ENCODE measurements at places on chromosomes 3 and 15.
A peak's percentile ranks its signal among the peaks of the same experiment; 100 is the strongest.

GRCh38 chr3:64546856-64547255, 140.9 kb downstream of the ADAMTS9 start:
- DNase-seq: no peak

GRCh38 chr3:102094506-102094905, 245.2 kb downstream of the NFKBIZ start:
- DNase-seq: no peak

DNA sequence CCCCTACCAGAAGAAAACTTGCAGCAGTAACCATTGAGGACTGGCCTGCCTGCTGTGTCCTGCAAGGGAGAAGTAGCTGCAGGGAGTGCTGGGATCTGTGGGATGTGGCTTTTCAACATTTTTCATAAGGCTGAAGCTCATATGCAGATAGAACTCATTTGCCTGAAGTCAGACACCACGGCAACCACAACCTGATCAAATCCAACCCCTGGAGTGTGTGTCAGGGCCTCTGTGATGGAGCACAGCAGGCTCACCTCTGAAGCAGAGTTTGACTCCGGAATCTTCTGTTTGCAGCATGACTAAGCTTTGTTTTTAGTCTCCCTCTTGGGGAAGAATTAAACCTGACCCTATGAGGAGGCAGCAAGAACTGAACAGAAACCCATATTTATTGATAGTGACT, 508.7 kb downstream of the AGBL1 start:
- no peak for DNase-seq

DNA sequence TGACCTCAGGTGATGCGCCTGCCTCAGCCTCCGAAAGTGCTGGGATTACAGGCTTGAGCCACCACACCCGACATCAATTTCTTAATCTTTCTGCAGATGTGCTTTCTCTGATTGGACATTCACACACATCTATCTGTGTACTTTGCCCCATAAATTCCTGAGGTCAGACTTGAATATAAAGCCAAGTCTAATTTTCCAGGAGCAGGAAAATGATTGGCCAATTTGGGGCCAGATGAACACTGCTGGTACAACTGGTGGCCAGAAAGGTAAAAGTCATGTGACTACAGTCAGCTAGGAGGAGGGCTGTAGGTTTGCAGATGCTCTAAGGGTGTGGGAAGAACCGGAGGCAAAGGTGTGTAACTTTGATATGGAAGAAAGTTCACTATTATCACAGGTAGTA, 3.2 kb upstream of the RAD51 start:
- no peak for DNase-seq

- DNase-seq: no peak
Observed at GRCh38 chr3:2246873-2247648, 148.4 kb downstream of the CNTN4 start.

DNA sequence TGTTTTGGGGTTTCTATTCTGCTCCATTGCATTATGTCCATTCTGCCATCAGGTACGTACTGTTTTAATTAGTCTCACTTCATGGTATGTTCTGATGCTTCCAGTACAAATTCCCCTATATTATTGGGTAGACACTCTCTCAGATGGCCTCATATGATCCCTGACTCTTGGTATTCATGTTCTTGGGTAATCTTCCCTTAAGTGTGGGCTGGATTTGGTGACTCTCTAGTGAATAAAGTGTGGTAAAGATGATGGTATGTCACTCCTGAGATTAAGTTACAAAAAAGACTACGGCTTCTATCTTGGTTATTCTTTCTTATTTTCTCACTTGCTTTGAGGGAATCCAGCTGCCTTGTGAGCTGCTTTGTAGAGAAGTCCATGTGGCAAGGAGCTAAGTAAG, 89.6 kb upstream of the TBC1D5 start:
- DNase-seq: no peak

DNA sequence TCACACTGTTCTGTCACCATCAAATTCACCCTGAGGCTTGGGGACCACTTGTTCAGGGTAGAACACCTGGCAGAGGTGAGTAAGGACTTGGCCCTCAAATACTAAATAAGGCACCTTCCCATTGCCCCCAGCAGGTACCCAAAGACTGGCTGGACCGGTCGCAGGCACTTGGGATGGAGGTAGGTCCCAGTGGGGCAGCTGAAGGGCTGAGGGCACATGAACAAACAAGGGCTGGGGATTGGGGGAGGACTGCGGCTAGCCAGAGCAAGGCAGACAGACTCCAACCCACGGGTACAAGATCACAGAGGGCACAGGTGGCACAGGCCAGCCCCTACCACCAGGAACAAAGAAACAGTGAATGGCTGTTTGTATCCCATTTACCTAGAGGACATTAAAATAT, 1.9 kb downstream of the MRPS25 start:
- DNase-seq: no peak

- DNase-seq: no peak
Observed at GRCh38 chr3:175146258-175146657, 287.1 kb downstream of the NAALADL2 start.

DNA sequence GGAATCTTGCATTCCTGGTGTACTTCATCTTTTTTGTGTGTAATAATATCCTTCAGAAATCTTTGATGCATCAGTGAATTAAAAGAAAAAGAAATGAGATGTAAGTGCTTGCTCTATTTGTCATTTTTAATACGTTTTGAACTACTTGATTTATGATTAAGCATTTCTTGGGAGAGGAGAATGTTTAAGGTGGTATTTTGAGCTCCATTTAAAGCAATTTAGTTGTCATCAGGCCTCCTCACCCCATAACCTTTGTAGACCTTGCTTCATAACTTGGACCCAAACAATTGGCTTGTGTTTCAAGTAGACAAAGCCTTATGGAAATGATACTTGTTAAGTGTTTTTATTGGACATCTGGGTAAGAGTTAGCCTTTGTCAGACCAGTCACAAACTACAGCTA, 87.1 kb upstream of the VEPH1 start:
- no peak for DNase-seq

DNA sequence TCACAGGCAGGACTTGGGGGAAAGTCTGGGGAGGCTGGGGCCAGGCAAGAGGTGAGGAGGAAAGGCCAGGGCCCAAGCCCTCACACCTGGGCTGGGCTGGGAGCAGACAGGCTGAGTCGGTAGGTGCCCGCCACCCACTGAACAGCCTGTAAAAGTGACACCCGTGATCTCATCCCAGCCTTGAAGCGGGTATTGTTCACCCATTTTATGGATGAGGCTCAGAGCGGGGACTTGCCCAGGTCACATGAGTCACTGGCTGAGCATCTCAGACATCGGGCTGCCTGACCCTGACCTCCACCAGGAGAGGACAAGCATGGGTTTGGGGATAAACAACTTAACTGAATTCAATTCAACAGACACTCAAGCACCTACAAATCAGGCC, 52.0 kb upstream of the CTSH start:
- no peak for DNase-seq

GRCh38 chr3:24508423-24508839, 13.8 kb upstream of the THRB start:
- no peak for DNase-seq

DNA sequence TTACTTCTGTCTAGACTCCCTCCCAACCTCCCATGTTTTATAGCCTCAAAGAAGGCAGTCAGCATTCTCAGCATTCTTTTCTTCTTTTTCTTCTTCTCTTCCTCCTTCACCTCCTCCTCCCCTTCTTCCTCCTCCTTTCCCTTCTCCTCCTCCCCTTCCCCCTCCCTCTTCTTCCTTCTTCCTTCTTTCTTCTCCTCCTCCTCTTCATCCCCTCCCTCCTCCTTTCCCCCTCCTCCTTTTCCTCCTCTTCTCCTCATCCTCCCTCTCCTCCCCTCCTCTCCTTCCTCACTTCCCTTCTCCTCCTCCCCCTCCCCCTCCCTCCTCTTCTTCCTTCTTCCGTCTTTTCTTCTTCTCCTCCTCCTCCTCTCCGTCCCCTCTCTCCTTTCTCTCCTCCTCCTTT, 3.6 kb upstream of the LPCAT4 start:
- no peak for DNase-seq

DNA sequence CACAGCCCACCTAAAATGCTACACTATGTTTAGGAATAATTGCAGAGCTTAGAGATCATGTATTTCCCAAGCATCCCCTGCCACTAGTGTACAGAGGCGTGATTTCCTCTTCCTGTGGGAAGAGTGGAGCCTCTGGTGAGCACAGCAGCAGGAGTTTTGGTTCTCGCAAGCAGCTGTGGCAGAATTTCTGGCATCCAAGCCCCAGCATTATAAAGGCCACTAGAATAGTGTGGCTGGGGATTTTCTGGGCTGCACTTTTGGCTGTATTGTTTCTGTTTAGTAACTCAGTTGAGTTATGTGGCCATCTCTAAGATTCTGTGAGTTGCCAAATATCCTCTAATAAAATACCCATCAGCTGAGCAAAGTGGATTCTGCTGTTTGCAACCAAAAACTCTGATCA, 64.7 kb downstream of the GPR176 start:
- no peak for DNase-seq

- DNase-seq: no peak
Observed at GRCh38 chr15:40234783-40235182, 4.1 kb upstream of the PAK6 start.

GRCh38 chr3:184726497-184726896, 14.6 kb upstream of the MAGEF1 start:
- DNase-seq: no peak

GRCh38 chr3:115819785-115820384, 196.6 kb downstream of the GAP43 start:
- DNase-seq: peak; percentile 32

DNA sequence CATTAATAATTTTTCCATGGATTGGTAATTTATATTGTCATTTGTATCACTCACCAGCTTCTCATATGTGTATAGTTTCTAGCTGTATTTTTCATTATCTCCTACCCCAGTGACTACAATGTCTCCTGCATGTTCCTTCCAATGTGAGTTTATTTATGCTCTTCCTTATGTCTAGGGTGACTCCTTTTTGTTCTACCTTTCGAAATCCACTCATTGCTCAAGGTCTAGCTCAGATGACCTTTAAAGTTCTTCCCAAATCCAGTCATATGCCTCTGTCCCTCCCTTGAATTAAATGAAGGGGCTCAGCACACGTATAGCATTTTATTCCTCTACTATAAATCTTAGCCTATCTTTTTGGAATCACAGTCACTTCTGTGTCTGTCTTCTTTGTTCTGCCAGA, 53.0 kb downstream of the TMEM45A start:
- no peak for DNase-seq

GRCh38 chr3:24550588-24550987, 55.9 kb upstream of the THRB start:
- no peak for DNase-seq

GRCh38 chr15:92157666-92158298, 235.9 kb upstream of the ST8SIA2 start:
- no peak for DNase-seq

- no peak for DNase-seq
Observed at GRCh38 chr3:25191673-25192072, 236.4 kb upstream of the RARB start.

- no peak for DNase-seq
Observed at GRCh38 chr15:34914317-34914716, 55.2 kb downstream of the AQR start.

GRCh38 chr15:85025516-85026251, 44.0 kb downstream of the PDE8A start:
- DNase-seq: no peak

GRCh38 chr3:125433611-125434041, 58.5 kb upstream of the ZNF148 start:
- DNase-seq: no peak

GRCh38 chr15:39304931-39305728, 275.7 kb upstream of the THBS1 start:
- no peak for DNase-seq

DNA sequence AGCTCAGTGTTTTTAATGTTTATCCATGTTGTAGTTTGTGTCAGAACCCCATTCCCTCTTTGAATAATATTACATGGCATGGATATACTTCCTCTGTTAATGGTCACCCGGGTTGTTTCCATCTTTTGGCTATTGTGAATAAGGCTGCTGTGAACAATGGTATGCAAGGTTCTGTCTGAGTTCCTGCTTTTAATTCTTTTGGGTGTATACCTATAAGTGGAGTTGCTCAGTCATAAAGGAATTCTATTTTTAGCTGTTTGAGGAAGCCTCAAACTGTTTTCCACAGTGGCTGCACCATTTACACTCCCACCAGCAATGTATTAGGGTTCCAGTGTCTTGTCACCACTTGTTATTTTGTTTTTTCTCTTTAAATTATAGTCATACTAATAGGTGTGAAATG, 99.6 kb downstream of the SLC25A26 start:
- DNase-seq: no peak

- no peak for DNase-seq
Observed at GRCh38 chr3:73601481-73601880, 23.3 kb downstream of the PDZRN3 start.

DNA sequence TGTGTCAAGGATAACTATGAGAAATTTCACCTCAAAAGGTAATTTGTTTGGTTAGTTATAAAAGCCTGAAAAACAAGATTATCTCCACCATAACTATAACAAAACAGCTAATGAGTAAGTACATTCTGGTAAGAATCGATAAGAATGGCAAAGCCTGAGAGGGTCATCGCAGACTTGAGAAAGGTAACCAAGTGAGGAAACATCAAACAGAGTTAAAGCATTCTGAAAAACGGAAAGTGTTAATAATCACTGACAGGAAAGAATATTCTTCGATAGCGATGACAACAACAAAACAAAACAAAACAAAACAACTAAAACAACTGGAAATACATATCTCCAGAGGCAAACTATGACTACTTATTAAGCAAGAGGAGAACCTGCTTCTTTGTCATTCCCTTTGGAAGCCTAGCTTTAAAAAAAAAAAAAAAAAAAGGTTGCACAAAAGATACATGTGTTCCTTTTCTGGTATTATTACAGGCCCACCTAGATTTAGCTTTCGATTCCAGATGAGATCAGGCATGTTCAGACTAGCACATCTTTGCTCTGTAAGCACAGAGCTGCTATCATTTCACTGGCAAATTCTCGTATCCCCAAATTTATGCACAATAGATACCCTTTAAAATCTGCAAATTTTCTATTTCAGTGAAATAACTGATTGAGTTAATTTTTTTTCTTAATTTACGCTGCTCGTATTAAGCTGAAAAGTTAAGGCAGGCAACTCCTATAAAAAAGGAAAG, 155.6 kb downstream of the TIGIT start:
- DNase-seq: no peak

All from hepatic stellate cell (primary cell).